ENCODE measurements at places on chromosomes 3 and 15. TPM values are rescaled to one million over a fixed set of nuclear protein-coding genes. Genes with fewer than 3 reads are reported as not detected.

GRCh38 chr3:12349895-12350811 lies 61.3 kb downstream of the PPARG start:
- DNase-seq = no peak

GRCh38 chr15:73809728-73810501 lies 56.8 kb upstream of the INSYN1 start:
- DNase-seq = no peak

GRCh38 chr3:105466072-105466471 lies 99.4 kb downstream of the ALCAM start:
- no peak for DNase-seq

DNA sequence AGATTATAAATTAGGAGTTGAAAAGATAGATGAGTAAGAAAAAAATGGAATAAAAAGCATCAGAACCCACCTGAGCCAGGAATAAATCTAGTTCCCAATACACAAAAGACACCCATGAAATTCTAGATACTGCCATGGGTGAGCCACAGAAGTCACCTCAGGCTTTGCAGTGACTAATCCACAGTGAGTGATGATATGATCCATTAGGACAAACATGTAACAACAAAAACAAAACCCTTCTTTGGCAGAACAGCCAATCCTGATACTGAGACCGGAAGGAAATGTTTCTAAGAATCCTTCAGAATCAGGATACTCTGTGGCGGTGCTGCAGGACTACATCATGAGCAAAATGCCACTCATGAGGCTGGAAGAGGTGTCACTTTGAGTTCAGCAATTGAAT lies 15.0 kb upstream of the MINDY4B start:
- DNase-seq = no peak

Gene CCDC33
- not detected for total RNA-seq

DNA sequence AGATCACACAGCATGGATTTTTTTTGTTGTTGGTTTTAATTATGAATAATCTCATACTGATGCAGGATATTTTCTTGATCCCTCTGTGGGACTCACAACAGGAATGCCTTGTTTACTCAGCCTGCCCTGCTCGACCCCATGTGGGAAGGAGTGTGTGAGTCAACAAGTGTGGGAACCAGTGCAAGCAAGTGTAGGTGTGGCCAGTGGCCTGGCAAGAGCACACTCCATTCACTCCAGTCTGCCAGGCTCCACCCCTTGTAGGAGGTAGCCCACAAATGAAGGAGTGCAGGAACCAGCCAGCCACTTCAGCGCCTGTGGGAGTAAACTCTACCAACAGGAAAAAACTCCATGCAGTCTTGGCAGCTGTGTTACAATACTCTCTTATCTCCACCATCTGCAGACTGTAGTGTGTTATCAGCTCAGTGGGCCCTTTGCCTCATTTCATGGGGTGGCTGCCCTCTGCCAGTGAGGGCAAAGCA lies 393.6 kb downstream of the OTOL1 start:
- no peak for DNase-seq

DNA sequence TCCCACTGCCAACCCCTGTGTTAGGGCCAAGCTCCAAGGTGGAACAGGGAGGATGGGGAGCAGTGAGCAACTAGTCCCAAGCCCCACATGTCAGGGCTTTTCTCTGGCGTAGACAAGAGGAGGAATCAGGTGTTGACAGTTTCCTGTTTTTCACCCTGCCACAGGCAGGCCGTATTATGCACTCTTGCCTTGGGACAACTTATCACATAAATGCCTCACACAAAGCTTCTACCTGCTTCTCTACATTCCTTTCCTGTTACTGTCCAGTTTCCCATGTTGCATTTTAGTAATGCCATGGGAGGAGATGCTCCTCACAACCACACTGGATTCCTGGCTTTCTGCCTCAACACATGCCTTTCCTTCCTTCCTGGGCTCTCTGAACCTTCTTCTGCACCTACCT lies 381.2 kb upstream of the ATP11B start:
- DNase-seq = no peak

- DNase-seq = no peak
Measured at GRCh38 chr3:186421946-186422345, 59.9 kb upstream of the DGKG start.

DNA sequence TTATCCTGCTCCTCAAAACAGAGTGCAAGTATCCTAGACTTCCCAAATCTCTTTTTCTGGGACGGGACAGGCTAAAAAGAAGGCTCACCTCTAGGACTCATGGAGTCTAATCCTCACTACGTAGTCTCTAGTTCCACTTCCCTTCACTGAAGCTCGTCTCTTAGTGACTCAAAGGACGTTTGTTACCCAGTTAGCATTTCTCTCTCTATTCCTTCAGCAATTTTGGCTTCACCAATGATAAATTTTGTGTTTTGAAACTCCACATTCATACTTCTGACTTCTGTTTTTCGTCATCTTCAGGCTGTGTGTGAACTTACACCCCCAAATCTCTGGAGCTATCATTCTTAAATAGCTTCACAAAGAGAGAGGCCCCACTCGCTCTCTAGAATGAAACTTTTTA lies 627.1 kb downstream of the NAALADL2 start:
- DNase-seq = no peak

Gene CISH
- 12.5 TPM for total RNA-seq

GRCh38 chr3:121592856-121593702 lies at the start of gene FBXO40:
Gene FBXO40, plus strand, starts transcription at chr3:121593379. Its CDS starts 27,197 bp downstream, at chr3:121620576.
- no peak for DNase-seq

DNA sequence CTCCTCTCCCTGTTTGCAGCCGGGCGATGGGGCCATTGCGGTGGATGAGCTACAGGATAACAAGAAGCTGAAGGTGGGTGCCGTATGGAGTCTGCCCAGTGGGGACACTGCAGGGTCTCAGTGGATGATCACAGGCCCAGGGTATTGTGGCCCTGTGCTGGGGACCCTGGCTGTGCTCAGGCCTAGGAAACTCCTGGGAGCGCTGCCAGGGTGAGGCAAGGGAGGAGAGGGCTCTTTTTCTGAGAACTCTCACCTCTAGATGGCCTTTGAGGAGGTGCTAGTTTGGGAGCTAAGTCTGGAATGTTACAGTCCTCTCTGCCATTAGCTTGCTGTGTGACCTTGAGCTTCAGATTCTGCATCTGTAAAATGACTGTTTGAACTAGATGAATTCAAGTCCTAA lies 16.4 kb downstream of the SLC24A1 start:
- DNase-seq = no peak

GRCh38 chr3:135860761-135861160 lies 104.8 kb upstream of the PPP2R3A start:
- no peak for DNase-seq

GRCh38 chr3:13012221-13012691 lies 61.0 kb downstream of the IQSEC1 start:
- DNase-seq = peak; percentile 96

GRCh38 chr3:54832876-54833275 lies 95.0 kb downstream of the LRTM1 start:
- DNase-seq = no peak

GRCh38 chr15:27059610-27060202 lies 88.7 kb downstream of the GABRG3 start:
- no peak for DNase-seq

- DNase-seq = no peak
Measured at GRCh38 chr3:133377396-133377795, 22.5 kb upstream of the BFSP2 start.

GRCh38 chr15:74253211-74253921 lies 17.2 kb downstream of the CCDC33 start:
- no peak for DNase-seq

- no peak for DNase-seq
Measured at GRCh38 chr3:187982142-187982541, 171.8 kb upstream of the LPP start.

DNA sequence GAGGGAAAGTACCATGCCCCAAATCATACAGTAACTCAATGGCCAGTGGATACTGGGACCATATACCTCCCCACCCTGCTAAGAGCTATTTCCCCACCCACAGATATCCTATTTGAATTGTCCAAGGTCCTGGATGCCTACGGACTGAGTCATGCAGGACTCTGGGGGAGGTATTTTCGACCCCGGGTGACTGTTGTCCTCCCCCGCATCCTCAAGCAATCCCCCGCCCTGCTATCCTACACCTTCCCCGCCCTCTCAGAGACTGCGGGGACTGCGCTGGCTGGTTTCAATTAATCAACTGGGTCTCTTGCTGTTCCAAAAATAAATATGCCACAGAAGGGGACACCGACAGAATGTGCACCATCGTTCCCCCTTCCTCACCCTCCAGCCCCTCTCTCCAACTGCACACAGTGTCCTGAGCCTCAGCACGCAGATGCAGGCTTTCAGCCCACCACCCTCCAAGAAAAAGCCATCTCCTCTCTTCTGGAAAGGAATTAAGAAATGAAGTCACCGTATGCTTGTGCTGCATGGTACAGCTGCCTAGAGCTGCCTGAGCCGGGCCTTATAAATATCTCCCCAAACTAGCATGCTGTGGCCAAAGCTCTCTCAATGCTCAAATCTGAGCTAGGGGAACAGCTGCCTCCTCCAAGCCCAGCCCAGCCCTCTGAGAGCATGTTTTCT lies 8.1 kb downstream of the CAV3 start:
- peak; percentile 50 for DNase-seq

DNA sequence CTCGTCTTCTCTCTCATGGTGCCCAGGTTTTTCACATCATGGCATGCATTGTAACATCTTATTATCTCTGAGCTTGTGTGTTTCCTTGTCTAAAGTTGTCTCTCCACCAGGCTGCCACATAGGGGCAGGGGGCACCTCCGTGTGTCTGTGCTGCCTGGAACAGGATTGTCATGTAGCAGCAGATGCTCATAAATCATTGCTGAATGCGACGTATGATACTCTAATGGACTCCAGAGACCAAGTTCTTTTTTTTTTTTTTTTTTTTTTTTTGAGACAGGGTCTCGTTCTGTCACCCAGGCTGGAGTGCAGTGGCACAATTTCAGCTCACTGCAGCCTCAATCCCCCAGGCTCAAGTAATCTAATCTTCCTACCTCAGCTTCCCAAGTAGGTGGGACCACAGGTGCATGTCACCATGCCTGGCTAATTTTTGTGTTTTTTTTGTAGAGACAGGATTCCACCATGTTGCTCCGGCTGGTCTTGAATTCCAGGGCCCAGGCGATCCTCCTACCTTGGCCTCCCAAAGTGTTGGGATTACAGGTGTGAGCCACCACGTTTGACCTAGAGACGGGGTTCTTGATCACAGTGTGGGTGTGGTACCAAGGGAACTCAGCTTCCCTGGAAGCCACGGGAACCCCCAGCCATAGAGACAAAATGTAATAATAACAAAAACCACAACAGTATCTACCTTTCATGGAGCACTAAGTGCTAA lies 4.7 kb upstream of the DNASE1L3 start:
- no peak for DNase-seq

- DNase-seq = no peak
Measured at GRCh38 chr15:75063338-75063737, 39.9 kb downstream of the PPCDC start.

DNA sequence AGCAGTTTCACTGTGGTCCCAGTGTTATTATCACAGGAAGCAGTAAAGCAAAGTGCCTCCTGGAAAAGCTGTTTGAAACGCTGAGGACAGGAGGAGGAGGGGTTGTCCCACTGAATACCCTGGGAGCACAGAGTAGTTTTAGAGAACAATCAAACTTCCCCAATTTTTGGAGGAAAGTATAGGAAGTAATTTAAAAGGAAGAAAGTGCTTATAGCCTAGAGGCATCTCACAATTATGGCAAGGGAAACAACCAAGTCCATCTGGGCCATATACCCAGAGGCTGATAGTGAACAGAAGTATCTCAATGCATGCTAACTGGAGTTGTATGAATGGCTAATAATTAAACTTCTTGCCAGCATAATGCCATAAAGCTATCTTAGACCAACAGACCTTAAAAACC lies 137.2 kb upstream of the EPHA6 start:
- DNase-seq = no peak

Gene ECE2
- not detected for total RNA-seq

- no peak for DNase-seq
Measured at GRCh38 chr3:146732325-146732724, 127.2 kb upstream of the PLSCR5 start.

Gene UPK1B
- not detected for total RNA-seq

Gene TMEM39A
- 36.7 TPM for total RNA-seq

Gene PLXNB1
- 76.4 TPM for total RNA-seq

Gene GPR171
- total RNA-seq = 1.4 TPM

DNA sequence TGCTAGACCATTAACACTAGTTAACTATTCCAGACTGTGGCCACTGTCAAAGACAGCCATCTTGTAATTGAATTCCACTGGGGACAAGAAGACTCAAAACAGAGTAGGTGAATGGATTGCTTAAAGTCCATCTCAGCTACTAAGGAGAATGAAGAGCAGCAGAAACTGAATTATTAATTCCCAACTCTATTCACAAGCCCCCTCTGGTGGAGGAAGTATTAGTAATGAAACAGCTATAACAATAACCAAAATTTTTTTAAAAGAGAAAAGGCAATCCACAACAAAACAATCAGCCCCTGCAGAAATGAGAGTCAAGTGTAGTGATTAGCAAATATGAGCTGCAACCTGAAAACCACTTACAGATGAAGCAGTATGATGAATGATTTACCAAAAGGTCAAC lies 302.8 kb downstream of the FHIT start:
- no peak for DNase-seq

- DNase-seq = no peak
Measured at GRCh38 chr3:100941041-100941440, 52.2 kb downstream of the ABI3BP start.

Gene SLC24A5
- total RNA-seq = not detected

- no peak for DNase-seq
Measured at GRCh38 chr3:23735062-23735461, 70.7 kb upstream of the UBE2E1 start.

DNA sequence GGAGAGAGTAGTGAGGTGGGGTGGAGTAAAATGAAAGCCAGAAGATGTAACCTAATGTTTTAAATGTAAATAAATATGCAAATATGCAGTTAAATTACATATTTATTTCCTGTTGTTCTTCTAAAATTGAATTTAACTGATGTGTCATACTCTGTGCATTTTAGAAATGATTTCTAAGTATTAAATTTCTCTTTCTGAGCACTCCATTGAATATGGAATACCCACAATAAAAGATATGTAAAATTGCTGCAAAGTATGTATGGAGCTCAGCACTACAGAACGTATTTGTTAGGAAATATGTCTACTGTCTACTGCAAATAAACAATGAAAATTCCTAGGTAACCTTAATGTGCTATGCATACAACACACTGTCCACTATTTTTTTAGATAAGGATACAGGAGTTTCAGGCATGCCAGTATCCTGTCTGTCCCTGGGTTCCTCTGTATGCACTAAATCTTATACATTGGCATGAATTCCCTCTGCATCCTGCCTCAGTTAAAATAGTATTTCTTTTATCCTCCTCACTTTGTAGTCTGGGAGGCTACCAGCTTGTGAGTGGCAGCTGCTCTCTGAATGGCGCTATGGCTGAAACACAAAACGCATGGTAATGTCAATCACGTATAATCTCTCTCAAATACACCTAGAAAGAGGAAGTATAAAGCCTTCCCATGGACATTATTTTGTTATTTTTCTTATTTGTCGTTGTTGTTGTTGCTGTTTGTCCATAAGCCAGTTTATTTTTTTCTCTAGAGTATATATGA lies 579.5 kb downstream of the PYDC2 start:
- no peak for DNase-seq

DNA sequence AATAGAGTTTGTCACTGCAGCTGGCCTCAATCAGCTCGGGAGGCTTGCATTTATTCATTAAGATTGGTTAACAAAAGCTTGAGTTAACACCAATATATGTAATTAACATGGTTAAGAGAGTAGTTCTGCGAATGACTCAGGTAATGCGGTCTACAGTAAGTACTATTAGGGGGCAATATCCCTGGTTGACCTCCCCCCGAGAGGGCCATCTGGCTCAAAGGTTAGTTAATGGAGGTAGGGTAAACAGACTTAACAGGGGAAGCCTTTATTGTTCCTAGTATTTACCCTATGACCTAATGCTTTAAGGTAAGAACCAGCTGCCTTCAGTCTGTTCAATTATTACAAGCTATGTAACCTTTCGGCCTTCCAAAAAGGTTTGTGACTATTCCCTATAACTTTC lies 403.3 kb upstream of the SGO1 start:
- no peak for DNase-seq

Data from posterior vena cava (tissue), 2 donors.